Brain pericyte (primary cell): ENCODE measurements at places on chromosomes 3 and 15.

- no peak for DNase-seq
Measured at GRCh38 chr15:30001602-30002001, 81.2 kb upstream of the GOLGA8J start.

GRCh38 chr15:94674296-94674695 is 442.9 kb downstream of the MCTP2 start:
- DNase-seq: no peak

DNA sequence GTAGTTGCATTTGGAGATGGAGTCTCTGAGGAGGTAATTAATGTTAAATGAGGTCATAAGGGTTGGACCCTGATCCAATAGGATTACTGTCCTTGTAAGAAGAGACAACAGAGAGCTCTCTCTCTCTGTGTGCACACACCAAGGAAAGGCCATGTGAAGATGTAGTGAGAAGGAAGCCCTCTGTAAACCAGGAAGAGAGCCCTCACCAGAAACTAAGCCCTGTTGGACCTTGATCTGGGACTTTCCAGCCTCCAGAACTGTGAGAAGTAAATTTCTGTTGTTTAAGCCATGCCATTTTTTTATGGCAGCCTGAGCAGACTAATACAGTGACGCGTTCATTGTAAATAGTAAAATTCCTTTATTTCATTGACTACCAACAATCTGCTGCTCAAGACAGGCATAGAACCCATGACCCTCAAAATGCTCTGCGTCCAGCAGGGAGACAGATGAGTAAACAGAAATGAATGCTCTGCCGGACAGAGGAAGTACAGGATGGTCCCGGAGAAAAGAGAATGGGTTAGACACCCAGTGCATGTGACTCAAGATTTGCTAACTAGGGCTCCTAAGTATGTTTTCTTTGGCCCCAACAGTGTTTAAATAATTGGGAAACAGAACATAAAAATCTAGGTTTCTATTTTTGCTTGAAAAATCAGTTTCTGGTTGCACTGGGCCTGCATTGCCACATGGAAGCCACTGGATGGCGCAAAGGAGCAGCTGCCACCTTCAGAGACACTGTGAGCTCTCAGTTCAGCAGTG is 37.9 kb upstream of the TNFAIP8L3 start:
- DNase-seq: peak; percentile 93

DNA sequence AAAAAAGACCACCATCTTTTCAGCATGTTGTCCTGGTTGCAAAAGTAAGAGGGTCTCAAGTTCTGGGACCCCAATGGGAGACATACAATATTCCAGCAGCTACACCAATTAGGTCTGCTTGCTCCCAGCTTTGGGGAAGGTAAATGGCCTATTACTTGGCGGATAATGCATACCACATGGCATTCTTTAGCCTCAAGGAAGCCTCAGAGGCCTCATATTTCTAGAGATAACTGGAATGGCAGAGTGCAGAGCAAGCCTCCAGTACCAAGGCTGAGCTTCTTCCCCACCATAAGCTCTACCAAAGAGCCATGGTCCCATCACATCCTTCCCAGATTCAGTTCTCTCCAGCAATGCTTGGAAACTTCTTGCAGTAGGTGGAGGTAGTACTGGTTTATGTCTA is 493.8 kb downstream of the SHQ1 start:
- no peak for DNase-seq

- no peak for DNase-seq
Measured at GRCh38 chr3:192915722-192916121, 1.9 kb downstream of the MB21D2 start.

GRCh38 chr3:12891985-12892839 is 50.8 kb upstream of the RPL32 start:
- DNase-seq: no peak

DNA sequence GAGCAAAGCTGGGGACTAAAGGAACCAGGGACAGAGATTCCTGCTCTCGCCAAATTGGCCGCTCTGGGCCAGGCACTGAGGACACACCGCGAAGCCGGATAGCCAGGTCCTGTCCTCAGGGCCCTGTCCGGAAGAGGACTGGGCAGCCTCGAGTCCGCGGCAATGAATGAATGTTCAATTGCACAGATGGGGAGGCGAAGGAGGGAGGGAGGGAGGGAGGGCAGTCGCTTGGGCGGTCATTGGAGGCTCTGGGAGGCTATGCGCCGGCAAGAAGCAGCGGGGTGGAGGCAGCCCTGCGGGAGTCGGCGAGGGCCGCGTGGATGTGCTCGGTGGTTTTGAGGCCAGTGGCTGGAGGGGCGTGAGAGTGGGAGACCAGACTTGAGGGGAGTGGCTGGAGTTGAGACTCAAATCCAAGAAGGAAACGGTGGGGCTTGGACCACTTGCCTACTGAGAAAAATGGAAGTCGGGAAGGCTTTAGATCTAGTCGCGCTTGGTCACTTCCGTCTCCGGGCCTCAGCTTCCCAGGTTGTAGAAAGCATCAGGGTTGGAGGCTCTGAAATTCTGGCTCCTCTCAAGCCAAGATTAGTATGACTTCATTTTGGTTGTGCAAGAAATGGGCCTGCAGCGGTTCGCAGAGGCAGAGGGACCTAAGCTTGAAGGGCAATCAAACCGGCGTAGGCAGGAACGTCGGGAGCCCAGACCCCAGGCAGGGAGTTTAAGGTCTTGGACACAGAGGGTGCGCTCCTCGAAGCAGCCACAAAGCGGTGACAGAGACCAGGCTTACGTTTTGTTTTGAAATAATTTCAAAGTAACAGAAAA is 21.1 kb upstream of the PLXND1 start:
- DNase-seq: peak; percentile 52

- no peak for DNase-seq
Measured at GRCh38 chr3:148075771-148076716, 621.7 kb upstream of the AGTR1 start.
